Stimulated activated CD4-positive, alpha-beta T cell treated with anti-CD3 and anti-CD28 coated beads, Interleukin-1b, Interleukin-23, amount 100 ng/mL, for 1 hour (primary cell): ENCODE measurements at places on chromosomes 1 and 21.

- no peak for DNase-seq
These were observed 9.9 kb upstream of the NCF2 start for GRCh38 chr1:183600136-183600535.

- no peak for DNase-seq
These were observed 15.1 kb downstream of the C1orf174 start for GRCh38 chr1:3884966-3885365.

DNA sequence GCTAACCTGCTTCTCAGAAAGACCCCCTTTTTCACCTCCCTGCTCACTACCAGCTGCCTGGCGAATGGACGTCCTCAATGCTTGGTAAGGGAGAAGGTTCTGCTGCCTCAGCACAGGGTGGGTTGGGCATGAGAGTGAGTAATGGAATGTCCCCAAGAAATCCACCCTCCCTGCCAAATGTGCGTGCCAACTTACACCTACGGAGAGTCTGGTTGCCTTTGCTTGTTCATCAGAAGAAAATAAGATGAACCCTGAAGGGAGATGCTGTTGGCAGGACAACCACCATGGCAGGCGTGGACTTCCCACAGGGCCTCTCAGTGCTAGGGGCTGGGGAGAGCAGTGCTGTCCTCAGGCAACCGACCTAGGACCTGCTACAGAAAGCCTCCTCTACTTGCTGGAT is 106.0 kb downstream of the XCL2 start:
- DNase-seq = no peak

- no peak for DNase-seq
These were observed 31.1 kb upstream of the RGS8 start for GRCh38 chr1:182715531-182715930.

- DNase-seq = no peak
These were observed 100.2 kb downstream of the CAMTA1 start for GRCh38 chr1:6885426-6885825.

DNA sequence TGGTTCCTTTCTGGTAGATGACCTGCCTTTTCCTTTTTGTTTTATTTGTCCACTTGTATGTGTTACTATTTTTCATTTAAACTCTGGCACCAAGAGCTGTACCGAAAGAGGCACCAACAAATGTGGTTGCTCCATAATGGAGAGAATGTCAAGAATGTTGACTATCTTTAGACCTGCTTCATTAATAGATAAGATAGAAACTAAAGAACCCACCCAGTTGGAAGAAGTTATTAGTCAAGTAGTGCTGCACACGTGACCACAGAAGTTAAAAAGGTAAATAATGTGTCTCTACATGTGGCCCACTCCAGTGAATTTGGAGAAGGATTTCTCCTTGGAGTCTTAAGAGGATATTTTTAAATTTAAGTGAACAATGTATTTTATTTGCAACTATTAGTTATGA is 9.3 kb downstream of the ATP1A1 start:
- no peak for DNase-seq

GRCh38 chr1:231106347-231106746 is 55.5 kb upstream of the TRIM67 start:
- no peak for DNase-seq
